Bronchial epithelial cell (primary cell): ENCODE measurements at places on chromosomes 7 and 10. TPM values are rescaled to one million over a fixed set of nuclear protein-coding genes. Genes with fewer than 3 reads are reported as not detected.
A peak's percentile ranks its signal among the peaks of the same experiment; 100 is the strongest.

The PIK3AP1 gene
- 2.1 and 5.2 TPM in 2 replicates for total RNA-seq

GRCh38 chr10:116112232-116113231, 160.5 kb downstream of the GFRA1 start:
- no peak for DNase-seq

- DNase-seq, result no peak
Measured at GRCh38 chr7:30922596-30922995, 10.9 kb downstream of the AQP1 start.

GRCh38 chr7:2353936-2354185, 766 bp upstream of the EIF3B start:
- DNase-seq, result peak; percentile 64

- DNase-seq, result no peak
Measured at GRCh38 chr7:23545493-23545892, 13.7 kb upstream of the TRA2A start.

GRCh38 chr7:6106140-6106904, 75.1 kb downstream of the ANKRD61 start:
- DNase-seq, result peak; percentile 47

The IQUB gene
- 0.13 TPM in 1 of 2 replicates, not detected in the other for total RNA-seq

DNA sequence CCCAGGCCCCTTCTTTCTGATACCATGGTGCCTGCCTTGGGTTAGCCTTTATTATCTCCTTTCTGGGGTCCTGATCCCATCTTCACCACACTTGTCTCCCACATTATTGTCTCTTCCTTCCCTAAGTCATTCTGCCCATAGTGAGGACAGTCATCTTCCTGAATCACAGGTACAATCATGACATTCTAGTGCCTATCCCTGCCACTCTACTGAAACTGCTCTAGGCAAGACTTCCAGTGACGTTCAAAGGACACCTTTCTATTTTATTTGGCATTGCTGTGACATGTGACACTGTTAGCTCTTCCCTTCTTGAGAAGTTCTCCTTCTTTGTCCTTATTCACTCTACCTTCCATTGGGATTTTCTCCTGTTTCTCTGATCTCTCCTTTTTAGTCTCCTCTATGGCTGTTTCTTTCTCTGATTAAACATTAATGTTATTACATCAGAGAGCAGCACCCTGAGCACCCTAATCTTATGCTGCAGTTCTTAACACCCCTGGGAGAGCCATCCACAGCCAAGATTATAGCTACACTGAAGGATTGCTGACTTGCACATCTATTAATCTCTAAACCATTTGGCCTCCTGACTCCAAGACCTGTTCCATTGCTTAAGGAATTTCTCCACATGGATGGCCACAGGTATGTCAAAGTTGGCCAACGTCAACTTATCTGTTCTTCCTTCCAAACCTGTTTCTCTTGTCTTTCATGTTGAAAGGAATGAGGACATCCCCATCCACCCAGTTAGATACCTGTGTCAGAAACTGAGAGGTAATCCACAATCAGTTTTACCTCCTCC, 10.9 kb downstream of the MACC1 start:
- DNase-seq, result no peak

DNA sequence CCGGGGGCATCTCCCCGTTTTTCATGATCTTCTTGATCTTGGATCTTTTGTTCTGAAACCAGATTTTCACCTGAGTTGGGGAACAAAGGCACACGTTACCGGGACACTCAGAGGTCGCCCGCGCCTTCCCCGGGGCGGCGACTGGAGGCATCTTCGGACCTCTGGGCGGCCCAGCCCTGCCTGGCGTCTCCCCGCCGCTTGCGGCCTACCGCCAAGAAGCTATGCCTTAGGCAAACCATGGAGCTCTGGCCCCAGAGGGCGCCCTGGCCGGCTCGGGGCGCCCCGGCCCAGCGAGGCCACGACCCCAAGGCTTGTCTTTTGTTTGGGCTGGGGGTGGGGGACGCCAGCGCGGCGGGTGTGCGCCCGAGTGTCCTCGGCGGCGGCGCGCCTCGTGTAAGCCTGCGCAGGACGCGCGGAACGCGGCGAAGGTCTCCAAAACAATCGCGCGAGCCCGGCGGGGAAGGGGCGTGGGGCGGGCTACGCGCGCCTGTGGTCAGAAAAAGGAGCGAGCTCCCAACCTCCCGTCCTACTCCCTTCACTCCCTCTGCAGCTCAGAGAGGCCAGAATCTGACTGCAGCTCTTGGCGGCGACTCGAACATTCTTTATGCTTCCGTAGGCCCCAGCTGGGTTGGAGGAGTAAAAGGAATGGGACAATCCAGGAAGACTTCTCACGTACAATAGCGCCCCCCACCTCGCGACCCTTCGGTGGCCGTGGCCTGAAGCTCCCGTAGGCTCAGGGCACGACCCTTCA, 3.5 kb downstream of the DLX5 start:
- no peak for DNase-seq

The FRMD4A gene
- total RNA-seq, result 0.90 and 3.2 TPM in 2 replicates
